IMR-90 (cell line): ENCODE measurements at places on chromosomes 2 and 18. TPM values are rescaled to one million over a fixed set of nuclear protein-coding genes. Genes with fewer than 3 reads are reported as not detected.
A peak's percentile ranks its signal among the peaks of the same experiment; 100 is the strongest.

DNA sequence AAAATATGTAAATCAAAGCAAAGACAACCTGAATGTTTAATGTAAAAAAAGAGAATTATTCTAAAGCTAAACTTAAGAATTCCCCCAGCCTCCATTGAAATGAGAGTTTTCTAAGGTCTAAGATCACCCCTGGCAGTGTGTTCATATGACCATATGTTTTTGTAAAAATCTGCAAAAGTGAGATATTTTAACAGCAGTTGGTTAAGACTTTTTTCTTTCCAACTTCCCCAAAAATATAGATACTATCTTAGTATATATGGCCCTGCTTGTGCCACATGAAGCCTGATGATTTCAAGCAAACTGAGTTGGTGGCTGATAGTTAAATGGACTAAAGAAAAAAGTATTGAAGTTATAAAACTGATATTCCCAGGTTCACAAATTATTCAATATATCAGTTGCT is 35.4 kb downstream of the ZNF804A start:
- DNase-seq: no peak

- peak; percentile 98 for DNase-seq
Measured at GRCh38 chr2:9975805-9976447, 24.4 kb downstream of the GRHL1 start.

DNA sequence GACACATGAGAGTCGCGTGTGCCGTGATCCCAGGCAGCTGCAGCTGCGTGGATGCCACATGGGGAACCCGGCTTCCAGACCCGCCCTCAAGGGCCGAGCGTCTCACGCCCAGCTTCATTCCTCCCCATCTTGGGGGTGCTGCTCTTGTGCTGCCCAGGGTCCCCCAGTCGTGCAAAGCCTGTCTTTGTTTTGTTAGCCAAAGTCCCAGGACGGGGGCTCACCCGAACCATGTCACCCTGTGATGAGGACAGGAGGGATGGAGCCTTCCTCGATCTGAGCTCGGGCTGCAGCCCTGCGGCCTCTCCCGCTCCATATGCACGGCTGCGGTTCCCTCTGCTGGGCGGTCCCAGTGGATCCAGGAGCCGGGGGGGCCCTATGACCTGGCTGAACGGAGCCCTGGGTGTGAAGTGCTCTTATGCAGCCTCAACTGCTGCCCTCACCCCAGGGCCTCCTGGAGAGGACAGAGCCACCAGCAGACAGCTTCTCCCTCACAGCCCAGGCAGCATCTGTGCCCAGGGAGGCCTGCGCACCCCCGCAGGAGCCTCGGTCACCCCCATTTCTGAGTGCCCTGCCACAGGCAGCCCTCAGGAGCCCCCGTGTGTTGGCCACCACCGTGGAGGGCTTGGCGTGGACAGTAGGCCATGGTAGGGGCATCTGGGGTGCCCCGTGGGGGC is 99.0 kb upstream of the CTDP1 start:
- DNase-seq: no peak

The SULT6B1 gene
- total RNA-seq: not detected in 2 replicates

The CHRND gene
- total RNA-seq: not detected in 2 replicates

The ADAM23 gene
- total RNA-seq: 2.9 and 3.9 TPM in 2 replicates
